ENCODE measurements at places on chromosomes 12 and 14.

- no peak for DNase-seq
Observed at GRCh38 chr12:128920468-128920867, 67.2 kb downstream of the GLT1D1 start.

- DNase-seq: no peak
Observed at GRCh38 chr14:86596024-86596423, 1066.1 kb downstream of the FLRT2 start.

- DNase-seq: no peak
Observed at GRCh38 chr14:90512329-90512991, 115.6 kb downstream of the CALM1 start.

DNA sequence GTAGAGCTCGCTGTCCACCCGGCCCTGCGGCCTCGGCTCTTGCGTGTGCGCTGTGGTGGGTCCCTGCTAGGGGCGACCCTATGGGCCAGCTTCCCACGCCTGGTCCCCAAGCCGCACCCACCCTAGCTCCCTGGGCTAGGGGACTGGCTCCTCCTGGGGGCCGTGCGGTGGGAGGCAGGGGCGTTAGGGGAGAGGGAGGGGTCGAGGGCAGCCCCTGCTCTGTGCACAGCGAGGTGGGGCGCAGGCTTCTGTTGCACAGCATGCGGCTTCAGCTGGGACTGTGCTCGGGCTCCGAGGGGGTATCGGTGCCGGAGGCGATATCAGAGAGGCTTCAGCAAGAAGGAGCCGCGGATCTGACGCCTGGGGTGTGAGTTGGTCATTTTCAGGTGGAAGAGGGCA is 86.1 kb downstream of the ALG10 start:
- DNase-seq: no peak

GRCh38 chr14:33186656-33187055 is 248.0 kb downstream of the NPAS3 start:
- DNase-seq: no peak

DNA sequence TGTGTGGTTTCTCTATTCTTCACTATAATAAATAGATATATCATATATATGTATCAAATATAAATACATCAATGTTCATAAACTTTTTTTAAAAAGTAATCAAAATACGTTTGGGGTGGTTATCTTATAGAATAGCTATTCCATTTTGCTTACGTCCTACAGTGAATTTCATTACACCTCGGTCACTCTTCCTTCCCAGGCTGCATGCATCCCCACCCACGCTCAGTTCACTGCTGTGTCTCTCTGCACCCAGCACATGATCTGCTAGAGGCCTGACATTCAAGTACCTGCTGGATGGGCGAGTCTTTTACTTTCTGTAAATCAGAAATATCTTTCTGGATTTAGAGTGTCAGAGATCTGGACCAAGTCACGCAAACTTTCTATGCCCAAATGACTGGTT is 3.6 kb downstream of the STX2 start:
- no peak for DNase-seq

- DNase-seq: no peak
Observed at GRCh38 chr14:96508900-96509299, 6.7 kb downstream of the PAPOLA start.

DNA sequence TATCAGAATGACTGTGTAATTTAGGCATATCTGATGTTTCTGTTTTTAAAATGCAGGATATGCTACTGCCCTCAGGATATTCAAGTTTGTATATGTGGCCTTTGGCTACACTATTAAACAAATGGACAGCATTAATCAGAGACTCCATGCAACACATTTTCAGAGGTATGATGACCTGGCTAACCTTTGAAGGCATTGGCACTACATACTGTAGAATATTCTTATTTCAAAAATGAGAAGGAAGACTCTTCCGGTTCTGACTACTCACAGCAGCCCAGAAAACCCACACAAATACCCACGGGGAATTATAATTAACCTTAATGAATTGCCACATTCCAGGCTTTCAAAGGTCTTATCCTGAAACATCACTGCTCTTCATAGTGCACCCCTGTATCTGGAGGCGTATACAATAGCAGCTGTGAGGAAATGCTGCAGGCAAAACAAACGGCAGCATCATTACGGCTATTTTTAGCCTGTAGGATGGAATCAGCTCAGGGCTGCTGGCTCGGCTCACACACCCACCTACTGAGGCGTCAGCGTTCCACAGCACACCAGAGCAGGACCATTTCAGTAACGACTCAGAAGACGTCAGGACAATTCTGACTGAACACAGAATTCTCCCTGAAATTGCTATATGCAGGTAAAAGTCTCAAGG is 648.5 kb downstream of the RPS29 start:
- DNase-seq: no peak

GRCh38 chr14:65231286-65231980 is 129.1 kb upstream of the MAX start:
- DNase-seq: no peak

GRCh38 chr12:116432314-116432750 is 126.8 kb upstream of the MAP1LC3B2 start:
- DNase-seq: no peak

DNA sequence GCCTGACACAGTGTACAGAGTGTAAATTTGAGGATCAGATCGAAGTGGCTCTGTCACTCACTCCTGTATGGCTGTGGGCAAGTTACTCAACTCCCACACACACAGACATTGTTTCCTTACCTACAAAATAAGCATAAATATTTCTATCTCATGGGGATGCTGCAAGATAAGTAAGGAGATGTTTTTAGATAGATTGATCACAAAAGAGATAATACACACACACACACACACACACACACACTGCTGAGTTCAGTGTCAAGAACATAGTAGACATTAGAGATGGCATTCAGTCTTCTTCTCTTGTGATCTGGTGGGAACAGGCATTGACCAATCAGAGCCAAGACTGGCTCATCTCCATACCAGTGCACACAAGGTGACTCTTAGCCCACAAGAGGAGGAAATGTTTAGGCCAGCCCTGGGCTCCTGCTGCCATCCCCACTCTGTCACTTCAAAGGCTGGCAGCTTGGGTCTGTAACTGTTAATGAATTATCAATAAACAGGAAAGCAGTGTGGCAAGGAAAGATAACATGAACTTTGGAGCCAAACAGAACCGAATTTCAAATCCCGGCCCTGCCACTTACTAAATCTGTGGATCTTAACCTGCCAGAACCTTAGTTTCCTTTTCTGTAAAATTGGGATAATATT is 3.4 kb upstream of the RNASE8 start:
- no peak for DNase-seq

GRCh38 chr12:120554678-120555077 is 20.5 kb downstream of the RNF10 start:
- no peak for DNase-seq

- DNase-seq: no peak
Observed at GRCh38 chr14:74956280-74957072, 1.1 kb upstream of the PGF start.

GRCh38 chr12:68119724-68120211 is 39.8 kb downstream of the IFNG start:
- peak; percentile 33 for DNase-seq

- DNase-seq: no peak
Observed at GRCh38 chr12:104307655-104308000, 4.1 kb downstream of the EID3 start.

DNA sequence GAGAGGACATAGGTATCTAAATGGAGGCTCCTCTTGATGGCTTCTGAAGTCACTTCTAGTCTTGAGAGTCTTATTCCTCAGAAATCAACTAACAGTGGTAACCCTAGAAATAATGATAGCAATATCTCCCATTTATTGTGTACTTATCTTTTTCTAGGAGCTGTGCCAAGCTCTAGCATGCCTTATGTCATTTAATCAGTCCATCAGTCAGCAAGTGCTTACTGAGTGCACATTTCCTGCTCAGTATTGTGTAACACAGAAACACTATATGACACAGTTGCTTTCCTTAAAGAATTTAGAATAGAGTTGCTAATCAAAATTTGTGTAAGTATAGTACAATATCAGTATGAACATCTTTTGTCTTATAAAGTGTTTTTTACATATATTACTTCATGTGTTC is 36.6 kb downstream of the KRT76 start:
- no peak for DNase-seq

- DNase-seq: no peak
Observed at GRCh38 chr12:110091136-110091711, 32.9 kb upstream of the IFT81 start.

DNA sequence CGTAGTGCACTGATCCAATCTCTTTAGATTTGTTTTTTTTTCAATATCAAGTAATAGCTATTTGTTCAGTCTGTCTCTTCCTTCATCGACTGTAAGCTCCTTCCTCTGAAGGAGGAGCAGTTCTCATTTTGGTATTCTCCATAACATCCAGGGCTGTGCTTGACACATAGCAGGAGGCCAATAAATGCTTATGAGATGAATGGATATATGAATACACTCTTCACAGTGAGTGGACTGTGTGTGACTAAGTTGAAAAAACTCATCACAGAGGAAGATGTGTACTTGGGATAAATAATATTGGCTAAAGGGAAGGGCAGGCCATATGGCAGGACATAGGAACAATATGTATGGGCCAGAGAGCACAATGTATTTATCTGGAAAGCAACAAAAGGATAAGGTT is 205.3 kb upstream of the PRICKLE1 start:
- DNase-seq: no peak

DNA sequence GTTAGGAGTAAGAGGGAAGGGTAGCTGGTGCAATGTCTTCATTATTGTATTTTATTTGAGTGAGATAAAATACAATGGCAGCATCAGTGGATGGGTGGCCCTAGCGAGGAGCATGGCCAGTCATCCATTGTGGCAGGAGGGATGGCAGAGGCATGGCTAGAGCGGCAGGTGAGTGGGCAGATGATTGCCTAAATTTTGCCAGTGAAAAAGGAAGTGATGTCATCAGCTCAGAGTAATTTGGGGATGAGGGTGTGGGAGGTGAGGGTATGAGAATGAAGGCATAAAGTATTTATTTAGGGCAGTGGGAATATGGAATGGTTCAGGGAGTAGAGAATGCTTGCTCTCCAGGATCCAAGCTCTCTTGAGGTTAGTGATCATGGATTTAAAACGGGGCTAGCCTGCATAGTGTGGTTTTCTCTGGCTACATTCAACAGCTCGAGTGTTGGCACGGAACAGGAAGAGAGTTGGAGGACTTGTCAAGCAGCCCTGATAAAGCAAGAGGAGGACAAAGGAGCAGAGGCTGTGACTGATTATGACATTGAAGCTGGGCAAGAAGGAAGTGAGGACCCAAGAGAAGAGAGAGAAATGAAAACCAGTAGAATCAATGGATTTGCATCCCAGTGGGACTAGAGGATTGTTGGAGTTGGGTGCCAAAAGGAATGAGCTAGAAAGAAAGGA is 18.7 kb upstream of the SERPINA6 start:
- DNase-seq: no peak

DNA sequence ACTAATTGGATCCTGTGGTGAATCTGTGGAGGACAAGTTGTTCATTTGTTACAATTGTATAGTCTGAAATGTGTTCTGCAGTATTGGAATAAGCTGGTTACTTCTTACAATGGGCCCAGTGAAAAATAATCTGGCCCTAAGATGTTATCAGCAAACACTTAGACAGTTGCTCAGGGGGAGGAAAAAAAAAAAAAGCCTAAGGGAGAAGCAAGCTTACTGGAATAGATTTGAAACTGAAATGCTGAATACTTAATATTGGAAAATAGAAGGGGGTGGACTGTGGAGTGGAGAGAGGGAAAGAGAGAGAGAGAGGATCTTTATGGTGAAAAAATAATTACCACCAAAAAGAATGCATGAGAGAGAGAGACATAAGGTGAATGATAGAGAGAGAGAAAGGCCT is 4.0 kb downstream of the FOXG1 start:
- DNase-seq: no peak

- peak; percentile 92 for DNase-seq
Observed at GRCh38 chr14:23009939-23010726, at the start of gene C14orf93. Gene C14orf93 (minus strand): TSS chr14:23010143. CDS start chr14:22999023, 11,120 bp downstream.

- no peak for DNase-seq
Observed at GRCh38 chr12:124833693-124834122, 30.0 kb downstream of the SCARB1 start.

DNA sequence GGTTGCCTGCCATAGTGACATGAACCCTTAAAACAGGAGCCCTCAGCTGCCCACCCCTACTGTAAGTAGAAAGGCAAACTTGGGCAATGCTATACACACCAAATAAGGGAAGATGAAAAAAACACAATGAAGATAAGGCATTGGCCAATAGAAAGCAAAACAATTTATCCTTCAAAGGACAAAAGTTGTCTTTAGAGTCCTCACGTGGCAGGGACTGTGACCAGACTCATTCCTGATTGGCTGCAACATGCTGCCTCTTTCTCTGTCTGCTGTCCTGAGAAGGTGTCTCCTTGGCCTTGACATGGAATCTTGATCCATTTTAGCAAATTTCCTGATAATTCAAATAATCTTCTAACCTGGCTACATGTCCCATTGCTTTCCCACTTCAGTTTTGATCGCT is 131.9 kb downstream of the GPR135 start:
- DNase-seq: no peak

DNA sequence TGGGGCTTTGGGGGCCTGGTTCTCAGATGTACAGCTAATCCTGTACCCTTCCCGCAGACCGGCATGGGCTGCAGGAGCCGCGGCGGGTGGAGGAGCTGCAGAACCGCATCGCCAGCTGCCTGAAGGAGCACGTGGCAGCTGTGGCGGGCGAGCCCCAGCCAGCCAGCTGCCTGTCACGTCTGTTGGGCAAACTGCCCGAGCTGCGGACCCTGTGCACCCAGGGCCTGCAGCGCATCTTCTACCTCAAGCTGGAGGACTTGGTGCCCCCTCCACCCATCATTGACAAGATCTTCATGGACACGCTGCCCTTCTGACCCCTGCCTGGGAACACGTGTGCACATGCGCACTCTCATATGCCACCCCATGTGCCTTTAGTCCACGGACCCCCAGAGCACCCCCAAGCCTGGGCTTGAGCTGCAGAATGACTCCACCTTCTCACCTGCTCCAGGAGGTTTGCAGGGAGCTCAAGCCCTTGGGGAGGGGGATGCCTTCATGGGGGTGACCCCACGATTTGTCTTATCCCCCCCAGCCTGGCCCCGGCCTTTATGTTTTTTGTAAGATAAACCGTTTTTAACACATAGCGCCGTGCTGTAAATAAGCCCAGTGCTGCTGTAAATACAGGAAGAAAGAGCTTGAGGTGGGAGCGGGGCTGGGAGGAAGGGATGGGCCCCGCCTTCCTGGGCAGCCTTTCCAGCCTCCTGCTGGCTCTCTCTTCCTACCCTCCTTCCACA is 7.6 kb downstream of the NR4A1 start:
- no peak for DNase-seq

GRCh38 chr14:105368910-105369652 is 29.3 kb upstream of the TEX22 start:
- DNase-seq: no peak

DNA sequence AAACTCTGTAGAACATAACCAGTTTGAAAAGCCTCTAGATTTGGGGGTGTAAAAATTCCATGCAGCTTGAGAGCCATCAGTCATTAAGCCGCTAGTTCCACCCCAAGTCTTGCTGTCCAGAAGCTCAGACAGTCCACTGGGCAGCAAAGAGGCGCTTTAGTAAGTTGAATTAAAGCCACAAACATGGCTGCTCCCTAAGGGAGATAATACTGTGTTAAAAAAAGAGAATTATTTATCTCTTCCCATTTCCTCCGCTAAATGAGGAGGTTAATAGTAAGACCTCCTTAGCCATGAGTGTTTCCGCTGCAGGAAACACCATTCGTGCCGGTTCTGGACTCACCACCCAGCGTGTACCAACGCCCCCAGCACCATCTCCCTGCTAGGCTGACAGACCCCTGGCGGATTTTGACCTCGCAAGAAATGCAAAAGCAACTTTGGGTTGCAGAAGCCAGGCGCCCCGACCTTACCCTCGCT is 536 bp downstream of the TM7SF3 start:
- DNase-seq: peak; percentile 28
